ENCODE measurements at places on chromosomes 1 and 21.

- no peaks in the 10 kb centered on the region for H3K27me3 ChIP-seq
- no peak for DNase-seq
- no peaks in the 10 kb centered on the region for H3K36me3 ChIP-seq
- no peaks in the 10 kb centered on the region for H3K4me1 ChIP-seq
These were observed 40.5 kb downstream of the AMY1C start for GRCh38 chr1:103790172-103790571.

GRCh38 chr1:41534181-41535076 is 49.9 kb upstream of the EDN2 start:
- DNase-seq: no peak
- peaks cover 18% of the 10 kb centered on the region for H3K4me1 ChIP-seq
- H3K4me3 ChIP-seq: no peak overlapping the region
- H3K27me3 ChIP-seq: no peaks in the 10 kb centered on the region

- no peak overlapping the region for H3K4me3 ChIP-seq
- no peak overlapping the region for H3K27ac ChIP-seq
- H3K4me1 ChIP-seq: no peaks in the 10 kb centered on the region
- DNase-seq: no peak
- H3K36me3 ChIP-seq: no peaks in the 10 kb centered on the region
These were observed 153.4 kb downstream of the NRIP1 start for GRCh38 chr21:14911351-14911750.

DNA sequence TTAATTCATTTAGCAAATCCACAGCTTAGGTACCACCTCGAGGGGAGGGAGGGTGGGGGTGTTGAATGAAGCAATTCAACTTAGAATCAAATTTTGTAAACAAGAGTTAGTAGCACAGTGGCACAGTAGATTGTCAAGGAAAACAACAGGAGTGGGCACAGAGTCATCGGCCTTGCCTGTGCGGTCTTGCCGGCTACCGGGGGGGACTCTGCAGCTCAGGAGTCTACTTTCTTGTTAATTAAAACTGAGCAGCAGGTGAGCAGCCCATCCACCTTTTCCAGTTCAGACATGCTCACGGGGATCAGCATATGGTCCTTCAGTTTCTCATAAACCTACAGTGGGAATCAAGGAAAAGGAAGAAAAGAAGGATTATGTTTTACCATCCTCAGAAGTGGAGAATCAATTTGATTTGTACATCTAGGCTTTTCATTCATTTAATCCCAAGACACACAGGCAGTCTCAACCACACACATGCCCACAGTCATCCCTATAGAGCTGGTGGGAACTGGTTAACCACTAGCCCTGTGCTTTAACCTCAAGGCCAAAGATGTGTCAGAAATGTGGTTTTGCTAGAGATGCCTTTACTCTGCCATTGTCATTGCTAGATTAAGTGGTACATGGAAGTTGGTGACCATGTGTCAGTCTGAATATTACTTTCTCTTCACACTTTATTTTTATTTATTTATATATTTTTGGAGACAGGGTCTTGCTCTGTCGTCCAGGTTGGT is 45.0 kb upstream of the BCL10 start:
- H3K4me1 ChIP-seq: no peaks in the 10 kb centered on the region
- H3K27ac ChIP-seq: no peak overlapping the region
- H3K36me3 ChIP-seq: no peaks in the 10 kb centered on the region
- no peaks in the 10 kb centered on the region for H3K27me3 ChIP-seq
- no peak overlapping the region for H3K4me3 ChIP-seq

GRCh38 chr1:44799770-44800584 is at the start of gene PLK3:
Gene PLK3 (plus strand): TSS chr1:44800377. CDS start chr1:44800464, 87 bp downstream.
- H3K36me3 ChIP-seq: no peaks in the 10 kb centered on the region
- H3K4me3 ChIP-seq: peak within 1 kb of the TSS; percentile 66
- peak within 1 kb of the TSS; percentile 97 for H3K27ac ChIP-seq
- no peaks in the 10 kb centered on the region for H3K27me3 ChIP-seq
- peak; percentile 99 for DNase-seq
- peaks cover 6% of the 10 kb centered on the region for H3K4me1 ChIP-seq

GRCh38 chr1:246267426-246267825 is 239.7 kb downstream of the SMYD3 start:
- H3K36me3 ChIP-seq: no peaks in the 10 kb centered on the region
- no peak for DNase-seq
- no peaks in the 10 kb centered on the region for H3K27me3 ChIP-seq
- H3K4me1 ChIP-seq: no peaks in the 10 kb centered on the region
- no peak overlapping the region for H3K4me3 ChIP-seq
- no peak overlapping the region for H3K27ac ChIP-seq

DNA sequence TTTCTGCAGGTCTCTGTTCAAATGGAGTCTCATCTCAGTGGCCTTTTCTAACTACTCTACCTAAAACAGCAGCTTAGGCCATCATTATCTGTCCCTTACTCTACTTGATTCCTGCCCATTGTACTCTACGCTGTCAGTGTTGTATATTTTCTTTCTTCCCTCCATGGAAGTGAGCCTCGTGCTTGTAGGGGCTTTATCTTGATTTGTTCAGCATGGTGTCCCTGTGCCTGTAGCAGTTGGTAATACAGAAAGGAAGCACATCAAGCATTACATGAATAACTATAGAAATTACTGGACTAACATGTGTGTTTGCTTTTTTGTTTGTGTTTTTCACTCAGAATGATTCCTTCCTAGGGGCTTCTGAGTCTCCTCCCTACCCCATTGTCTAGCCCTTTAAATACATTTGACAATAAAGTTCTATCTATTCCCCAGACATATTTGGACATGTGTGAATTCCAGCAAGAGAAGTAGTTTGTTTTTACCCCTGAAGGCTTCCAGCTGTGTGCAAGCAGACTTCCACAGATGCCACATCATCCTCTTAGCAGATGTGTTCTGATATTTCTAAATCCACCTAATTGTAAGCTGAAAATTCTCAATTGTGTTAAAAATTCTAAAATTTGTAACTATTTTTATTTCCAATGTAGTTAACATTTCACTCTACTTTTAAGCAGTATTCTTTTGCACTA is 40.3 kb downstream of the PRMT2 start:
- no peaks in the 10 kb centered on the region for H3K36me3 ChIP-seq
- no peaks in the 10 kb centered on the region for H3K27me3 ChIP-seq
- H3K27ac ChIP-seq: no peak overlapping the region
- DNase-seq: no peak
- no peak overlapping the region for H3K4me3 ChIP-seq
- H3K4me1 ChIP-seq: no peaks in the 10 kb centered on the region

- H3K27ac ChIP-seq: no peak overlapping the region
- no peaks in the 10 kb centered on the region for H3K4me1 ChIP-seq
- no peaks in the 10 kb centered on the region for H3K36me3 ChIP-seq
- H3K4me3 ChIP-seq: no peak overlapping the region
- no peak for DNase-seq
- H3K27me3 ChIP-seq: no peaks in the 10 kb centered on the region
These were observed 6.1 kb downstream of the PARK7 start for GRCh38 chr1:7967651-7968050.

DNA sequence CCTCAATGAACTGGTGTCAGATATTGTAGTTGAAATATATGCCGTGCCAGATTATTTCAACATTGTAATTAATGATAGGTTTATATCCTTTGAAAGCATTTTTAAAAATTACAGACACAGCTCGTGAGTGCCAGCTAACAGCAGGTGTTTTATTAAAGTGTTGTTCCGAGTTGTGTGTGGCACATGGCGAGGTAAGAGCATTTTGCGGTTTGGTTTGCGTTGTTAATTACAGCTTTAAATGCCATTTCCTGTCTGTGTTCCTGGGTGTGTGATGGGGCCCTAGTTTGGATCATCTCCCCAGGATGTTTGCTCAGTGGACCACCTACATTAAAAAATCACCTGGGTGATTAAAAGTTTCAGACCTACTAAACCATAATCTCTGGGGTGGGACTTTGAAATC is 97.4 kb downstream of the PRDM2 start:
- H3K4me3 ChIP-seq: no peak overlapping the region
- H3K4me1 ChIP-seq: peaks cover 8% of the 10 kb centered on the region
- no peak for DNase-seq
- H3K27ac ChIP-seq: no peak overlapping the region
- H3K36me3 ChIP-seq: no peaks in the 10 kb centered on the region
- H3K27me3 ChIP-seq: no peaks in the 10 kb centered on the region

DNA sequence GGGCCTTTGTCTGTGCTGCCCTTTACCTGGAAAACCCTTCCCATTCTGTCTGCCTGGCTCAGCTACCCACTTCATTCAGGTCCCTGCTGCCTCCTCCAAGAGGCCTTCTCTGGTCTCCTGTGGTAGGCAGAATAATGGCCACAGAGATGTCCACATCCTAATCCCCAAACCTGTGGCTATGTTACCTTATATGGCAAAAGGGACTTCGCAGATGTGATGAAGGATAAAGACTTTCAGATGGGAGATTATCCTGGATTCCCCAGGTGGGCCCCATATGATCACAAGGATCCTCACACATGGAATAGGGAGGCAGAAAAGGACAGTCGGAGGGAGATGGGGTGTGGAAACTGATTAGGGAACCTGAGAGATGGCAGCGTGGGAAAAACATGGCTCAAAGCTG is 14.2 kb upstream of the RUNX3 start:
- no peaks in the 10 kb centered on the region for H3K27me3 ChIP-seq
- H3K36me3 ChIP-seq: no peaks in the 10 kb centered on the region
- no peak overlapping the region for H3K27ac ChIP-seq
- no peak overlapping the region for H3K4me3 ChIP-seq
- no peak for DNase-seq

DNA sequence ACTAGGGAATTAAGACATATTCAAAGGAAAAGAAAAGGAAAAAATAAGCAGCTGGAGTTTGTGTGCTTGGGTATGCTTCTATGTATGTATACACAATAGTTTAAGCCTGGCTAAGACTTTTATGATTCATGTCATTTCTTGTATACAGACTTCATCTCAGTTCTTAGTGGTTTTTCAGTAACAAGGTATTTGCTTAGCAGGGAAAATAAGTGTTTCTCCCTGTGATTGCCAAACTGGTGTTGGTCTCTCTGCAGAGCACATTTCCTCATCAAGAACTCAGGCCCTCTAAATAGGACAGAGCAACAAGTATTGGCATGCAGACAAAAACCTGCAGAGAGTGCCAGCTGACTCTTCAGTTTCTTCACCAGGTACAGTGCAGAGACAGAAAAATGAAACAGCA is 484.4 kb upstream of the ZRANB2 start:
- no peak for DNase-seq
- no peaks in the 10 kb centered on the region for H3K4me1 ChIP-seq
- H3K27ac ChIP-seq: no peak overlapping the region
- no peak overlapping the region for H3K4me3 ChIP-seq

- DNase-seq: no peak
- H3K27me3 ChIP-seq: no peaks in the 10 kb centered on the region
- no peaks in the 10 kb centered on the region for H3K4me1 ChIP-seq
- no peak overlapping the region for H3K4me3 ChIP-seq
- no peaks in the 10 kb centered on the region for H3K36me3 ChIP-seq
These were observed 715.0 kb upstream of the ADAMTS5 start for GRCh38 chr21:27681841-27682240.

DNA sequence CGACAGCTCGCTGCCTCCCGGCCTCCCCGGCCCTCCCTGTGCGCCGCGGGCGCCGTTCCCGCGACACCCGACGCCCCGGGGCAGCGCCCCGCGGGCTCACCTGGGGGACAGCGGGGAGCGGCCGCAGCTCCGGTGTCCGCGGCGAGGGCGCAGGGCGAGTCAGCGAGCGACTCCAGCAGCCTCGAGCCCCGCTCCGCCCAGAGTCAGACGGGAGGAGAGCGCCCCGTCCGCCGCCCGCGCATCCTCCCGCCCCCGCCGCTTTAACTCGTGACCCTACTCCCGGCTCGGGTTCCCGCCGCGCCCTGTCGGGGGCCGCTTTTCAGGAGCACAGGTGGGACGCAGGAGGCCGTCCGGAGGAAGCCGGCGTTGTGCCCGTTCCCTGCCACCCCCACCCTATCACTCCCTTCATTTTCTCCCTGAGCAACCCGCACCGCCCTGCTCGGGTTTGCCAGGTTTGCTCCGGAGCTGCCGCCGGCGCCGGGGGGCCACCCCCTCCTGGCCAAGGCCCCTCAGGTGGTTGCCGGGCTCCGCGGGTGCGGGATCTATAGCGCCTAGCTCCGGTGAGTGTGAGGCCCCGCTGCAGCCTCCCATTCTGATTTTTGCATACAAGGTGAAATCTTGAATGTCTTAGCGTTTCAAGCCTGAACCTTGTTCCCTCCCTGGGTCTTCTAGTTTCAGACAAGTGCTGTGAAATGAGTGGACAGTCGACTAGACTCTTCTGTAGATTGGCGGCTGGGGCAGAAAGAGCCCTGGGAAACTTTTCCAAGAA is at the start of gene MCOLN3:
Gene MCOLN3, minus strand, starts transcription at position 205 of the 769 bp plus-strand sequence. CDS start 3,140 bp downstream, outside the sequence.
- H3K27me3 ChIP-seq: no peaks in the 10 kb centered on the region
- H3K4me1 ChIP-seq: no peaks in the 10 kb centered on the region
- no peaks in the 10 kb centered on the region for H3K36me3 ChIP-seq
- H3K27ac ChIP-seq: no peak within 1 kb of the TSS
- H3K4me3 ChIP-seq: peak within 1 kb of the TSS; percentile 58

GRCh38 chr1:209427277-209427676 is 156.2 kb upstream of the CAMK1G start:
- DNase-seq: no peak
- no peaks in the 10 kb centered on the region for H3K27me3 ChIP-seq
- no peak overlapping the region for H3K27ac ChIP-seq
- no peak overlapping the region for H3K4me3 ChIP-seq
- no peaks in the 10 kb centered on the region for H3K4me1 ChIP-seq
- no peaks in the 10 kb centered on the region for H3K36me3 ChIP-seq

- H3K27me3 ChIP-seq: no peaks in the 10 kb centered on the region
- H3K36me3 ChIP-seq: no peaks in the 10 kb centered on the region
These were observed 20.2 kb downstream of the RIPK4 start for GRCh38 chr21:41746744-41747006.

GRCh38 chr1:161200992-161201835 is 953 bp upstream of the NDUFS2 start:
- H3K4me1 ChIP-seq: no peaks in the 10 kb centered on the region
- peaks cover 28% of the 10 kb centered on the region for H3K36me3 ChIP-seq
- H3K27ac ChIP-seq: peak overlapping the region; percentile 93
- DNase-seq: peak; percentile 69

GRCh38 chr1:9128520-9129265 is at the start of gene GPR157:
Gene GPR157 (minus strand): TSS chr1:9129102. CDS start chr1:9129027, 75 bp downstream.
- H3K27me3 ChIP-seq: no peaks in the 10 kb centered on the region
- H3K4me3 ChIP-seq: peak within 1 kb of the TSS; percentile 65
- DNase-seq: peak; percentile 94
- peak within 1 kb of the TSS; percentile 83 for H3K27ac ChIP-seq
- H3K36me3 ChIP-seq: no peaks in the 10 kb centered on the region
